ENCODE measurements at places on chromosomes 7 and 10.

GRCh38 chr7:90817846-90818245, 221.7 kb downstream of the CDK14 start:
- no peak for DNase-seq

DNA sequence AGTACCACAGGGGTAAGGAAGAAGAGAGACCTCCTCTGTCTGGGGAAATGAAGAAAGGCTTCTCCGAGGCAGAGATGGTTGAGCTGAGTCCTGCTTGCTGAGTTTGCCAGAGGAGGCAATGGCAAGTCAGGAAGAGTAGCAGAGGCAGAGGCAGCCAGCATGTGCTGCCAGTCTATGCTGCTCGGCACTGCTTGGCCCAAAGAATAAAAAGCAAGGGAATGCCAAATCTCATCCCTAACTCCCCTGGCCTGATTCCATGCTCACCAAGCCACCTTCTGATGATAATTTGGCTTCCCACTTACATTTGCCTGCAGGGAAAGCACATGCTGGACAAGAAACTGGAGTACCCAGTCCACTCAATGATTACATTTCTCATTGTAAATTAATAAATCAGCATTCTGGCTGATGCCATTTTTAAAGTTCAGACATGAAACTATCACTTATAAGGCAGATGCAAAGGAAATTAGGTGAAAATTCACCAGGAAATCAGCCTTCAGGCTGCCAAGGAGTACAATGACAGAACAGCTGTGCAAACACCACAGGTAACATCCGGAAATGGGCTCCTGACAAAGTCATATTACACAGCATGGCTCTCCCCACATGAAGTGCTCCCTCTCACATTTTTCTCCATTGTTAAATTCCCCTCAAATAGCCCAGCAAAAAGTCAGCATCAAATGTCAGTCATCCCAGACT, 245.9 kb downstream of the MTERF1 start:
- no peak for DNase-seq

DNA sequence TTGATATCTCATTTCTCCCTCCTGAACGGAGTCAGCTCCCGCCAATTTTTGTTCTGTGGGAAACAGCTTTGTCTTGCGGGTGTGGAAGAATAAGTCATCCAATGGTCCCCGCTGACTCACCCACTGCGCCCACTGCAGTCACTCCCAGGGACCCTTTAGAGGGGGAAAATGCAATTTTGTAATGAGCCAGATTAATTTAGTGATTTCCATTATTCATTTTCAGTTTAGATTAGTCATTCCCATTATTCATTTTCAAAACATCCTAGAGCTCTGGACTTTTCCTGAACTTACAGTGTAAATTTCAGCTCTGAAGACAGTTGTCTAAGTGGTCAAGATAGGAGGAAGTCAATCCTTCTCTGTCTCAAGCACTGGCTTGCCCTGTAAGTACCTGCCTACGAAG, 154.9 kb upstream of the TMEM72 start:
- no peak for DNase-seq

DNA sequence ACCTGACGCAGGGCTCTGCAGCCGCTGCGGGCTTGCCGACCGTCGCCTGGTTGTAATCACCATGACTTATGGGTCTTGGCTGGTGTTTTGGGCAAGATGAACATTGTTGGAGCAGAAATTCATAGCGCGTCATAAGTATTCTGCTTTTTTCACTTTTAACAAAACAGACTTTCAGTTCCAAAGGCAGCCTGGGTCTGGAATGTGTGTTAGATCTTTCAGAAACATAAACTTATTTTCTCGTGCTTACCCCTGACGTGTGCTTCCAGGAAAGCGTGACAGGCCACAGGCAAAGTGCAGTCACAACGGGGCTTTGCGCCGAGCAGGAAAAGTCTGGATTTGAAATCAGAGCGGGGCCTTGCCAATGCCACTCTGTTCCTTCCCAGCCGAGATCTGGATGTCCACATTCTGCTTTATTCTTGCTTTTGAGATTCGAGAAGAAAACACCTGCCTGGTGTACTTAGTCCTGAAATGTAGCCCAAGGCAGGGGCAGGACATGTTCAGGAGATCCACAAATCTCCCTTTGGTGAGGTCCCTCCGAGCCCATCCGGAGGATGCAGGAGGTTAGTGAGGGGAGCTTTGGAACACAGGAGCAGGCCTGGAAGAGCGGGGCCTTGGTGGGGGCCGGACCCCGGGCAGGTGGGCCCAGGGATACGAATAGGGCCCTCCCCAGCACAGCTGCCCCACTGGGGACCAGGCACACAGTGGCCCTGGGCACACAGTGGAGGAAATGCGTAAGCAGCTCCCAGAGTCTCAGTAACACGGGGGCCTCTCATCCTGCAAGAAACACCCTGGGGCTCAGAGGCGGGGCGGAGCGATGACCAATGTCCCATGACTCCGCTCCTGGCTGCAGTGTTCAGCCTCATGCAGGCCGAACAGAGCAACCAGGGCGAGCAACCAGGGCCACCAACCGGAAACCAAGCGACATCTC, 49.5 kb upstream of the EBF3 start:
- DNase-seq, result no peak

- DNase-seq, result no peak
Observed at GRCh38 chr10:71811351-71811750, 38.0 kb upstream of the VSIR start.

DNA sequence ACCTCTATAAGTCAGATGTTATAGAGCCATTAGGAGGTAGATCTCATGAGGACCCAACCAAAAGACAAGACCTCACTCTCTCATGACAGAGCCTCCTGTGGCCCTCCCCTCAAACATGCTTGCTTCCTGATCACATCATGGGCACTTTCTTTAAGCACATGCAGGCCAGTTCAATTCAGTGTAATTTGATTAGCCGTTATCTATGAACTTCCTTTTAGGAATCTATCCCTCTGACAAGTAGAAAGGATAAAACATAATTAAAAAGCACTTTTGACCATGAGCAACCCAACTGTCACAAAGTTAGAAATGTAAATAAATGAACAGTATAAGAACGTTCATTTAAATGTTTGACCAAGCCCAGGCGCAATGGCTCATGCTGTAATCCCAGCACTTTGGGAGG, 27.7 kb upstream of the TMEM254 start:
- no peak for DNase-seq

- DNase-seq, result no peak
Observed at GRCh38 chr10:24708081-24708480, 15.6 kb downstream of the ARHGAP21 start.

DNA sequence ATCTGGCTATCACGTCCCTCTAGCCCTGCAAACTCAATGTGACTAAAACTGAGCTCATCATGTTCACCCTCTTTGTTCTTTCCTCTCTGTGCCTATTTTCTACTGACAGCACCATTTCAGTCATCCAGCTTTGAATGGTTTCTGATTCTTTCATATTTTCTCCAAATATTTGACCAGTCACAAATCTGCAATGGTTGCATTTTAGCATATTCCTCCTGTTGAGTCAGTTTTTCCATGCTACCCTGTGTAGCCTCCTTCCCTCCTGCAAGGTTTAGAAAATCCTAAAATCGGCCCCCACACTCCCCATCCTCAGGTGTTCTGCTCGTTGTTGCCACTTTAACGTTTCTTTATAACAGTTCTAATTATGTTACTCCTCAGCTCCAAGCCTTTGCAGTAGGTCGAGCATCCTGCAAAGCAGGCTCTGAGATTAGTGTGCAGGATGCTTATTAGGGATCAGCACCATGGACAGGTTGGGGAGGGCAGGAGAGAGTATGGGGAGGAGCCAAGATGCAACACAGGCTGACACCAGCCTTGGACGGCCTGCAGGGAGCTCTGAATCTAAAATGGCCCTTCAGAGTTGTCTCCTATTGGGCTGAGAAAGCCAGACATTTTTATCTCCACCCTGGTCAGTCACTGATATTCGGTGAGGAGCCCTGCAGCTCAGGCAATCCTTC, 531.0 kb upstream of the COBL start:
- DNase-seq, result no peak

- no peak for DNase-seq
Observed at GRCh38 chr7:94706996-94707740, 51.2 kb upstream of the SGCE start.

DNA sequence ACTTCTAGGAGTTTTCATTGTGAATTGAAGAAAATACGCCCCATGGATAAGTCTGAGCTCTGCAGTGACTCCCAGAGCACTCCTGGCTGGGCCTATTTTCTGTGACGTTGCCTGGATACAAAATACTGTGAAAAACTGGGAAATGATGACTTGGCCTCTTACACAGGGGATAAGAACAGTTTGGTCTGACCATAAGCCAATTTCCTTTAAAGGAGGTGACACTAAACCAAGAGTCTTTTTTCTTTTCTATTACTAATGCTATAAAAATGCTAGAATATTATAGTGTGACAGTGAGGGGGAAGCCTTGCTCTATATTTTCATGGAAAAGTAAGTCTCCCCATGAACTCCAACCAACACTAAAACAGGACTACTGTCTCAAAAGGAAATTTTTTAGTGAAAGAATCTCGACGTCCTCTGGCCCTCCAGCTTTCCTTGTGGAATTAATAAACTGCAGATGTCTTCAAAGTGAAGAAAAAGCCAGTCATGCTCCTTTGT, 45.5 kb downstream of the MYOF start:
- no peak for DNase-seq

DNA sequence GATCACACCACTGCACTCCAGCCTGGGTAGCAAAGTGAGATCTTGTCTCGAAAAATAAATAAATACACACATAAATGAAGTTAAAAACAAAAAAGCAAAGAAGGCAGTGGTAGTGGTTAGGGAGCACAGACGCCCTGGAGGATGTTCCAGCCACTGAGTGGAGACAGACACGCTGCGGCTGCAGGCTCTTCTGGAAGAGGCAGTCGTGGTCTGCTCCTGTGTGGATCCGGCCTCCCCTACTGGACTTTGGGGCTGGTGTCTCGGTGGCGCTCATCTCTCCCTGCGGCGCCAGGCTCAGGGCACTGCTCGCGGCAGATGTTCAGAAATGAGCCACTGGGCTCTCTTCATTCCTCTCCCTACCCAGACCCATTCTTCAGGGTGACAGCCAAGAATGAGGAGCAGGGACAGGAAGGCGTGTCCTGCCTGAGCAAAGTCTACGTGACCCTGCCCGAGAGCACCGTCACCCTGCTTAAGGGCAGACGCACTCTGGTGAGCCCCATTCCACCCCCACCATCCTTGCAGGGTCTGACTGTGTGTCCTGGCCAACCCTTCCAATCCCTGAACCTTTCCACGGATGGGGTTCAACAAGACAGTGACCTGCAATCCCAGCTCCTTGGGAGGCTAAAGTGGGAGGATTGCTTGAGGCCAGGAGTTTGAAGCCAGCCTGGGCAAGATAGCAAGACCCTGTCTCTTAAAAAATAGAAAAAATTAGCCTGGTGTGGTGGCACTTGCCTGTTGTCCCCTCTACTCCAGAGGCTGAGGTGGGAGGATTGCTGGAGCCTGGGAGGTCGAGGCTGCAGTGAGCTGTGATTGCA, 26.2 kb downstream of the ZAN start:
- no peak for DNase-seq

DNA sequence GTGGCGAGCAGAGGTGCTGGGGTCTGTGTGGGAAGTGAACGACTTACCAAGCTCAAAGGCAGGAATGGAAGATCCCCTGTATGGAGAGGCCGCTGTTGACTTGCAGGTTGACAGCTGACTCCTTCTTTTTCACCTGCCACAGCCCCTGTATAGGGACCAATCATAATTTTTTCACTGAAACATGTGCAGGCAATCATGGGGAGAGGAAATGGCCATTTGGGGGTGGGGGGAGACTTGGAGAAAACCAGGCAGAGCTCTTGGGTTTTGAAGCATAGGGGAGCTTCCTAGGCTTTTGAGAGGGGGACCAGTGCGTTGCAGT, 101.4 kb downstream of the WDR37 start:
- DNase-seq, result no peak

- DNase-seq, result no peak
Observed at GRCh38 chr7:112302566-112302965, 96.1 kb downstream of the ZNF277 start.

GRCh38 chr10:97540669-97541500, 31.7 kb upstream of the ANKRD2 start:
- no peak for DNase-seq

DNA sequence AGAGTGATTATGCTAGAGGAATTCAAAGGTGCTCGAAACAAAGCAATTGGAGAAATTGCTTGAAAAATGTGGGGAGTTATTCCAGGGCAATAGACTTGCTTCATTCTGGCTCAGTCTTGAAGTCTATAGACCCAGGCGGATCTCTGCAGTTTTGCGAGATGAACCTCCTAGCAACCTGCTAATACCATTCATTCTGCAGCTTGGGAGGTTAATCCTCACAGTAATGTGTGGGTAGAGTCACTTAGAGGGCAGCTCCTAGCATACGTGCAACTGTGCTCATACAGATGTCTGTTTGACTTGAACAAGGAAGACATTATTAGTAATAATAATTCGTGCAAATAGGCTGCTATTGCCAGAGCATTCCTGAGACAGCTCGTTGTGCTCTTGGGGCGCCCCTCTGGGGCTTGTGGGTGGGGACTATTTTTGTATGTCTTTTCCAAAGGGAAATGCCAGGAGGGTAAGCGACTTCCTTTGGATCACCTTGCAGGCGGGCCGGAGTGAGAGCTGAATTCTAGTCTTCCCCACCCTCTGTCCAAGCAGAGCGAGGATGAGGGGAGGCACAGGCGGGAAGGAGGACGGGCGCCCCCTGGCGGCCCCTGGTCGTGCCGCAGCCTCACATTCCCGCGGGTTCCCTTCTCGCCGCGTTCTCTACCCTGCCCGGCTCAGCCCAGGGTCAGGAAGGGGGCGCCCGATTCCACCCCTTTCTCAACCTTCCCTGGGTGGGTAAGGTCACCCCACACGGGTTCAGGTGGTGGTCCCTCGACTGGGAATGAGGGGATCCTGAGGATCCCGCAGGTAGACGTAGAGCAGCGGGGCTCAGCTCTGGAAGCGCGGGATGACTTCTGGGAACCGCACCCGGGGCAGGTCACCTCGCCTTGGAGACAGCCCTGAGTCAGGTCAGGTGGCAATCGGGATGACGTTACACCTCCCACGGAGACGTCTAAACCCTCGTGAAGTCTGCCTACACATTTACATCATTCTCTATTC, 241.5 kb downstream of the PHTF2 start:
- DNase-seq, result peak; percentile 10

DNA sequence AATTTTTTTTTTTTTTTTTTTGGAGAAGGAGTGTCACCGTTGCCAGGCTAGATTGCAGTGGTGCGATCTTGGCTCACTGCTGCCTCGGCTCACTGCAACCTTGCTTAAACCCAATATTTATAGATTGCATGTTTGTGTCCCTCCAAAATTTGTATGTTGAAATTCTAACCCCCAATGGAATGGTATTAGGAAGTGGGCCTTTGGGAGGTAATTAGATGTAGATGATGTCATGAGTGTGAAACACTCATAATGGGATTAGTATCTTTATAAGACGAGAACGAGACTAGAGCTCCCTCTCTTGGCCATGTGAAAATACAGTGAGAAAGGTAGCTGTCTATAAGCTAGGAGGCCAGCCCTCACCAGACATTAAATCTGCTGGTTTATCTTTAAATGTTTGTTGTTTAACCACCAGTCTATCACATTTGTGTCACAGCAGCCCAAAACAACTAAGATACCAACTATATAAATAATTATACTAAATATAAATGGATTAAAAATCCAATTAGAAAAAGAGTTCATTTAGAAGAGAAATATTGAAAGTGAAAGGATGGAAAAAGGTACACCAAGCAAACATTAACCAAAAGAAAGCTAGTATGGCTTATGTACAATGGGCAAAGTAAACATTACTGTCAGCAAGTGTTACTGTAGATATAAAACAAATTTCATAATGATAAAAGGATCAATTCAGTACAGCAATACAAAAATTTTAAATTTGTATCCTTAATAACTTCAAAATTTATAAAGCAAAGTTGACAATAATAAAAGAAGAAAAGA, 9.3 kb downstream of the TCAF1 start:
- DNase-seq, result no peak

- DNase-seq, result no peak
Observed at GRCh38 chr10:120999868-121000267, 148.7 kb downstream of the WDR11 start.

- no peak for DNase-seq
Observed at GRCh38 chr7:29606287-29606721, 42.7 kb downstream of the PRR15 start.
